ENCODE measurements at places on chromosomes 1 and 21.

DNA sequence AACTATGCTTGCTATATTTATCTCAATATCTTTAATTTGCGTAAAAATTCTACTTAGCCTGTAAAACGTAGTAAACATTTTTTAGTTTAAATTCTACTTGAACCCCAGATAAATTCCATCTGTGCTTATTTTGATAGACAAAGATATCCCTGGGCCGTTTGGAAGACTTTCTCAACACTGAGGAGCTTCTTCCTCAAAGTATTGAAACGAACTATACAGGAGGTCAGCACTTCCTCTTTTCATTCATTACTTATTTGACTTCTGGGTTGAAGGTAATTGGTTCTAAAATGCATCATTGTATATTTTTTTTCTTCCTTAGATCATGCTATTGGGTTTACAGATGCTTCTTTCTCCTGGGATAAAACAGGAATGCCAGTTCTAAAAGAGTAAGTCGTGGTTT is 74.7 kb downstream of the HSPA13 start:
- no peak for DNase-seq

- DNase-seq, result no peak
These were observed 14.6 kb downstream of the BACE2 start for GRCh38 chr21:41182547-41182946.

- no peak for DNase-seq
These were observed 91.5 kb downstream of the SPATA46 start for GRCh38 chr1:162285149-162285561.

DNA sequence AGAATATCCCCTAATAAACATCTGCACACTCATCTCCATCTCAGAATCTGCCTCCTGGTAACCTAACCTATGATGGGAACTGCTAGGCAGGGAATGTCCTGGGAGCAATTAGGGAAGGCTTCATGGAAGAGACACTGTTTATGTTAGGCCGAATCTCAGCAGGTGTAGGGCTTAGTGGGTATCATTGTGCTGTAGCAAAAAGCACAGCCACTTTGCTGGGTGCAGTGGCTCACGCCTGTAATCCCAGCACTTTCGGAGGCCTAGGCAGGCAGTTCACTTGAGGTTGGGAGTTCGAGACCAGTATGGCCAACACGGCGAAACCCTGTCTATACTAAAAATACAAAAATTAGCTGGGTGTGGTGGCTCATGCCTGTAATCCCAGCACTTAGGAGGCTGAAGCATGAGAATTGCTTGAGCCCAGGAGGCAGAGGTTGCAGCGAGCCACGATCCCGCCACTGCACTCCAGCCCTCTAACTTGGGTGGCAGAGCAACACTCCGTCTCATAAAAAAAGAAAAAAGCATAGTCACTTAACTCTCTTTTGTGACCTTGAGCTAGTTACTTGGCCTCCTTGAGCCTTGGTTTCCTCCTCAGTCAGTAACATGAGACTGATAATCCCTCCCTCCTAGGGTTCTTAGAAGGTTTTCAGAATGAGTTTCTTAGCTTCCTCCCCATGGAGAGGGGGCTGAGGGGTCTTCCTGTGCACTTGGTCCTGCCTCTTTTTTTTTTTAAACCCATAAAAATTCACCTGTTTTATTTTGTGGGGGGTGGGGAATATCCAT is 3.5 kb downstream of the RAB42 start:
- DNase-seq, result no peak

DNA sequence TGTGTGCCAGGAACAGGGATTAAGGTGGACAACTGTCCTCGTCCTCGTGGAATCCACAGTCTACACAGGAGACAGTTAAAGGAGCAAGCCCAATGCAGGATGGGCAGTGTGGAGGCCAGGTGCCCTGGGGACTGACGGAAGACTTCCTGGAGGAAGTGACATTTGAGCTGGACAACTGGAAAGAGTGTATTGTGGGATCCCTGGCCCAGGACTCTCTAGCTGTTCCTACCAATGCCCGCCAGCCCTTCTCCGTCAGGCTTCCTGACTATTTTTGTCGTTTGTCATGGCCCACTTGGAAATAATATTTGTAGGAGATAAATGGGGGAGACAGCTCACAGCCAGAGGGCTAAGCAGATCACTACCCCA is 235.3 kb downstream of the TOMM20 start:
- DNase-seq, result no peak

- DNase-seq, result no peak
These were observed 52.8 kb upstream of the PTGFR start for GRCh38 chr1:78437941-78438340.

DNA sequence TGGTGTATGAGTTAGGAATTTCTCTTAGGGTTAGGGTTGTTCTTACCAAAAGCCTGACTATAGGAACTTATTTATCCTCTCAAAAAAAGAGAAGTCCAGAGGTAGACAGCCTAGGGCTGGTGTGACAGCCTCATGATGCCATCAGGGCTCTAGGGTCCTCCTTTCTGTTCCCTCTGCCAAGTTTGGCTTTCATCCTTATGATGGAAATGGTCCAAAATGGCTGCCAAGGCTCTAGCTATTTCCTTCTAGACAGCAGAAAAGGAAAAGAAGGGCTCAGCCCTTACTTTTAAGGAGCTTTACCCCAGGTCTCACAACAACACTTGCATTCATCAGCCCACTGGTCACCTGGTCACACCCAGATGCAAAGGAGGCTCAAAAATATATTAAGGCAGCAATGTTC is 44.5 kb downstream of the IL12RB2 start:
- DNase-seq, result no peak

DNA sequence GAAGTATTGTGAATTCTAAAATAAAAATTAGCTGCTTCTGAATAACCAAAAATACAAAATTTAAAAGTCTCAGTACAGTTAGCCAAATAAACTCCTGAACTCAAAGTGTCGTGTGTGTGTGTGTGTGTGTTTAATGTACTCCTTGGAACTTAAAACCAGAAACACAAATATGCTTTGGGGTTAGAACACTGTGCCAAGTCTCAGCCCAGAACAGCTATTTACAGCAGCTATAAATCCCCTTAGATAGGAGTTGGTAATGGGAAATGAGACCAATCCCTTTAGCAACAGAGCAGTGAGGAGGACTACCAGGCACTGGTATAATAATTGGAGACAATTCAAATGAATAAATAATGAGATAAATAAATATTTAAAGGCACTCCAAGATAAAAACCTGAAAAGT is 83.1 kb downstream of the PATJ start:
- no peak for DNase-seq

GRCh38 chr1:209710847-209711246 is 6.2 kb downstream of the HSD11B1 start:
- no peak for DNase-seq

DNA sequence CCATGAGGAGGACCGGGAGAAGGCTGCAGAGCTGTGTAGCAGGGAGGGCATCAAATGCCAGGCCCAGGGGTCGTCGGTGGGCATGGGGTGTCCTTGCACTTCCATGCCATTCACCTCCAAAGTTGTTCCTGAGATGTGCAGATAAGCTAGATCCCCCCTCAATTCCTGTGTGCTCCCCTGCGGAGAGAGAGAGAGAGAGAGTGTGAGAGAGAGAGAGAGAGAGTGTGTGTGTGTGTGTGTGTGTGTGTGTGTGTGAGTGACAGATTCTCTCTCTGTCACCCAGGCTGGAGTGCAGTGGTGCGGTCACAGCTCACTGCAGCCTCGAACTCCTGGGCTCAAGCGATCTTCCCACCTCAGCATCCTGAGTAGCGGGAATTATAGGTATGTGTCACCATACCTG is 16.4 kb downstream of the SPSB1 start:
- no peak for DNase-seq

- DNase-seq, result no peak
These were observed 11.8 kb upstream of the ATP13A2 start for GRCh38 chr1:17023573-17023972.

DNA sequence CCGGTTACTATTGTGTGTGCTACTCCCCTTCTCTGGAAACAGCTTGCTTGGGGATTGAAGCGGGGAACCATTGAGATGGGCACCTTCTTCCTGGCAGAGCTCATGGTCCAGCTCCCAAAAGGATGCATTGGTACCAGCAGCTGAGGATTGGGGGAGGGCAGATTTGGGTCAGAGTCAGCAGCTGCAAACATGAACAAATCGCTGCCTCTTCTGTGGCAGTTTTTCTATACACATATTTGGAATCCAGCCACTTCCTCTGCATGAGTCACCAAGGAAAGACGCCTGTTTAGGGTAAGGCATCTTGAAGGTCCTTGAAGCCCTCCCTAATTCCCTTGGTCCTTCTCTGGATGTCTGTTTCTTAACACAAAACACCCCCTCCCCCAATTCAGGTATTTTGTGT is 104.7 kb downstream of the DAB1 start:
- DNase-seq, result no peak

GRCh38 chr1:221097479-221098281 is 218.4 kb downstream of the HLX start:
- no peak for DNase-seq

DNA sequence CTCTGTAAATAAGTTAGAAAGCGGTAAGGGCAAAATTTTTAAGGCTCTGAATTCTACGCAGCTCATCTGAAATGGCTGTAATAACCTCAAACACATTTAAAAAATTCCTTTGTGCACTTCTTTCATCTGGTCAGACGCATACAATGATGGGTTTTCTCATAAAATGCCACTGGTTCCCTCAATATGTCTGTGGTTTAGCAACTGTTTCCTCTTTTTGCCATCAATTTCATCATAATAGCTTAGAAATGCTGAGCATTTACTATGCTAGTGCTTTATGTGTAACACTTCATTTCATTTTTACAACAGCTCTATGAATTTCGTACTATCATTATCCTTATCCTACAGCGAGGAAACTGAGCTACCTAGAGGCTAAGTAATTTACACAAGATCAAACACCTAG is 35.3 kb upstream of the DMRTA2 start:
- DNase-seq, result no peak

DNA sequence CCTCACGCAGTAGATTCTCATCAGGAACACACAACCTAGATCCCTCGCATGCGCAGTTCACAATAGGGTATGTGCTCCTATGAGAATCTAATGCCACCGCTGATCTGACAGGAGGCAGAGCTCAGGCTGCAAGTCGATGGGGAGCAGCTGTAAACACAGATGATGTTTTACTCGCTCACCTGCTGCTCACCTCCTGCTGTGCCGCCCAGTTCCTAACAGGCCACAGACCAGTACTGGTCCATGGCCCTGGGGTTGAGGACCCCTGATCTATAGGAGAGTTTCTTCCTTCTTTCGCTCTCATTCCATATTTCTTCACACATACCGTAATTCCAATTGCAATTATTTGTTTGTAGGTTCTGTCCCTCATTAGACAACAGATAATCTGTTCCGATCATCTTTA is 103.4 kb downstream of the CLEC20A start:
- DNase-seq, result no peak

DNA sequence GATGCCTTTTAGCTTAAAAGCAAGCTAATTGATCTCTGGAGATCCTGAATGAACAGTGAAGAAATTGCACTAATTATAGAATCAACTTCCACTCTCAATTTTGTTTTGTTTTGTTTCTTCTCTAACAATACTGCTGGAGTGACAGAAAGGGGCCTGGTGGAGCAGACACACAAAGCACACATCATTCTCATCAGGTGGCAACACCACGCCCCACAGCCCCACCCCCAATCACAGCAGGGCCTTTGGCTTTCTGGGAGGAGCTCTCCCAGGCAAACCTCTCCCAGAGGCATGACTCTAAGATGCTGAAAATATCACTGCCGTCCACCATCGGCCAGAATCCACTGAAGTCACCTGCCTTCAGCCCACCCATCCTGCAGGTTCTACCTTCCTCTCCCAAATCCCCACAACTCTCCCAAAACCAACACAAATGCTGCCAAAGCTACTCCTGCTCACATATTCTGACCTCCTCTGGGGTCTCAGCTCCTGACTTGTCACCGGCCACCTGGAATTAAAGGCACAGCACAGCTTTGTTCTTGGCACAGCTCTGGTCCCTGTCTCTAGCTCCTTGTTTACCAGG is 120.7 kb downstream of the GRIK3 start:
- no peak for DNase-seq

GRCh38 chr21:37072274-37072987 is 440 bp downstream of the PIGP start:
- peak; percentile 83 for DNase-seq

GRCh38 chr1:216193839-216194443 is 229.3 kb downstream of the USH2A start:
- no peak for DNase-seq

DNA sequence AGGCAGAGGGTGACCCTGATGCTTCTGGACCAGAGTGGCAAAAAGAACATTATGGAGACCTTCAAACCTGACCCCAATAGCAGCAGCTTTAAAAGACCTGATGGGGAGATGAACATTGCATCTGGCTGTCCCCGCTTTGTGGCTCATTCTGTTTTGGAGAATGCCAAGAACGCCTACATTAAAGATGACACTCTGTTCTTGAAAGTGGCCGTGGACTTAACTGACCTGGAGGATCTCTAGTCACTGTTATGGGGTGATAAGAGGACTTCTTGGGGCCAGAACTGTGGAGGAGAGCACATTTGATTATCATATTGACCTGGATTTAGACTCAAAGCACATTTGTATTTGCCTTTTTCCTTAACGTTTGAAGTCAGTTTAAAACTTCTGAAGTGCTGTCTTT is 45.8 kb downstream of the TRAF5 start:
- no peak for DNase-seq

GRCh38 chr1:169236143-169236542 is 129.7 kb downstream of the ATP1B1 start:
- no peak for DNase-seq

GRCh38 chr1:69794831-69795230 is 227.1 kb downstream of the LRRC7 start:
- no peak for DNase-seq

- DNase-seq, result no peak
These were observed 9.2 kb upstream of the ITPKB start for GRCh38 chr1:226748306-226748705.

- no peak for DNase-seq
These were observed 13.1 kb downstream of the ICMT start for GRCh38 chr1:6222636-6223035.

- no peak for DNase-seq
These were observed 32.2 kb downstream of the CACHD1 start for GRCh38 chr1:64502083-64502482.

DNA sequence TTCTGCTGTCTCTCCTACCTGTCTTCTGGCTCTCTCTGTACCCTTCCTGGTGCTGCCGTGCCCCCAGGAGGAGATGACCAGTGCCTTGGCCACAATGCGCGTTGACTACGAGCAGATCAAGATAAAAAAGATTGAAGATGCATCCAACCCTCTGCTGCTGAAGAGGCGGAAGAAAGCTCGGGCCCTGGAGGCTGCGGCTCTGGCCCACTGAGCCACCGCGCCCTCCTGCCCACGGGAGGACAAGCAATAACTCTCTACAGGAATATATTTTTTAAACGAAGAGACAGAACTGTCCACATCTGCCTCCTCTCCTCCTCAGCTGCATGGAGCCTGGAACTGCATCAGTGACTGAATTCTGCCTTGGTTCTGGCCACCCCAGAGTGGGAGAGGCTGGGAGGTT is 38.1 kb upstream of the IL19 start:
- no peak for DNase-seq

DNA sequence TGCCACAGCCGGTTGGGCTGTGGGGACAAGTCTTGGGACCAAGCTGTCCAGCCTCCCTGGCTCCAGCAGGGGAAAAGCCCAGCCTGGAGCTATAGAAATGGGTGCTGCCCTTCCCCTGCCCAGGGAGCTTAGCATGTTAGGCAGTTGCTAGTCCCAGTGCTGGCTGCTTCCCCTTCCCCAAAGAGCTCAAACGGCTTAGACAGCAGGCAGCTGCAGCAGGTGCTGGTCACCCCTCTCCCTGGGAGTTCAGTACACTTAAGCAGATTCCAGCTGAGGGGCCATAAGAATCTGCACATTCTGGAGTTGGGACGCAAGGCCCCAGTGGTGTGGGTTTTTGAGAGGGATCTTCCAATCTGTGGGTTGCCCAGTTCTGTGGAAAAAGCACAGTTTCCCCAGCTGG is 11.1 kb upstream of the REG4 start:
- no peak for DNase-seq

All from CD4-positive, alpha-beta T cell treated with Interleukin-12 subunit alpha and Interleukin-12 subunit beta, for 1 hour (primary cell).